ENCODE measurements at places on chromosomes 7 and 10.

DNA sequence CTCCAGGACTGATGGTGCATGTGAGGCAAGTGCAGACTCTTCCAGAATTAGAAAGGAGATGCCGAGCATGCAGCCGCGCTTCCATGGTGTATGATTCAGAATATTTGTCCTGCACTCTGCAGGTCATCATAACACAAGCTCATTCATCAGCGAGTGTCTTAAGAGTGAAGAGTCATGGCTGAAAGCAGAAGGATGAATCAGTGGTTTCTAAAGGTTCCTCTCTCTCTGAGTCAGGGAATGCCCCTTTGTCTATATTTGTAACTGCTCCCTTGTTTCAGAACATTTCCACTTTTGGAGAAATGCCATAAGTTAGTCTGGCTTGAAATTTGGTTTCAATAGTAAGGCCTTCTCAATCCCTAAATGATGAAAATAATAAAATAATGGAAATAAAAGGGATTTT lies 52.3 kb downstream of the HECW1 start:
- DNase-seq, result no peak

GRCh38 chr7:31476073-31476745 lies 37.7 kb upstream of the ITPRID1 start:
- DNase-seq, result no peak

DNA sequence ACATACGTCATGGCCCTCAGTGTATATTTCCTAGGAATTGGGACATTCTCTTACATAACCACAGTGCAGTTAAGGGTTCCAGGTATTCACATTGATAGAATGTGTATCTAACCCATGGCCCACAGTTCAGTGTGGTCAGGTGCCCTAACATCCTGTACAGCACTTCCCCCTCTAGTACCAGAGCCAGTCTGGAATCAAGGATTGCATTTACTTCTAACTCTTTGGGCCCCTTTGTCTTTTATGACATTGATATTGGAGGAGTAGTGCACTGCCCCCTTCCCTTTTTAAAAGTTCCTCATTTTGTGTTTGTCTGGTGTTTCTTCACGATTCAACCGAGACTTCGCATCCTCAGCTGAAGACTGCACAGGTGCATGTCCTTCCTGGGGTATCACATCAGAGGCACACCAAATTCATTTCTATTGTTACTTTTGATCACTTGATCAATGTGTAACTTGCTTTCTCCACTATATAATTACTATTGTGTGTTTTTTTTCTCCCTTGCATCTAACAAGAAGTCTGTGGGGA lies 22.4 kb upstream of the NPFFR1 start:
- DNase-seq, result no peak

DNA sequence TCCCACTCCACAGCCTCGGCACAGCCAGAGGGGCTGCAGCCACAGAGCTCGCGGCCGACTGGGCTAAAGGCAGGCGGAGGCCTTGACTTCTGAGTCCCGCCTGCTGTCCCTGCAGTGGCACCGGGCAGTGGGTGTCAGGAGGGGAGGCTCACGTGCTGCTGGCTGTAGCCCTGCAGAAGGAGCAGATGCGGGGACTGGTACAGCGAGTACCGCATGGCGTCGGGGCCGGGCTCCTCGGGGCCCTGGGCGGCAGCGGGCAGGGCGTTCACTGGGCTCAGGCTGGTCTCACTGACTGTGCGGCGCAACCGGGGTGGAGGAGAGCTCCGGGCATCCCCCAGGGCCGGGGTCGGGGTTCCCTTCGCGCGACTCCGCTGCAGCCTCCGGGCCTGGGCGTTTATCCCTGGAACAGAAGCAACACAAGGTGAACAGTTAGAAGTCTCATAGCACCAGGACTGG lies 25.6 kb downstream of the PAPOLB start:
- no peak for DNase-seq

- no peak for DNase-seq
Measured at GRCh38 chr10:115801992-115802391, 471.0 kb downstream of the GFRA1 start.

DNA sequence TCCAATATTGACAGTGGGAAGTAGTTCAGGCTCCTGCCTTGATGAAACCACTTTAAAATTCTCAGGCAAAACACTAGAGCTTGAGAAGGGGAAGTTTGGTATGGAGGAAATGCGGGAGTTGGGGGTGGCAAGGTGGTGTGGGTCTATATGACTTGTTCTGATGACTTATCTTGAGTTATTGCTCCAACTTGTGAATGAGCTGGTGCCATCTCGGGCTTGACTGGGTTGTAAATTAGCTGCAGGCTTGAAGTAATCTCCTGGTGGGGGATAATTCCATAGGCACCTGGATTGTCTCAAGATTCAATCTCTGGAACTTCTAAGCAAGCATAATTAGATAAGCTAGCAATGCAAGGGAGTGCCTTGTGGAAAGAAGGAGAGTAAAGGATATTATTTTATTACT lies 29.0 kb downstream of the MRPL32 start:
- no peak for DNase-seq

DNA sequence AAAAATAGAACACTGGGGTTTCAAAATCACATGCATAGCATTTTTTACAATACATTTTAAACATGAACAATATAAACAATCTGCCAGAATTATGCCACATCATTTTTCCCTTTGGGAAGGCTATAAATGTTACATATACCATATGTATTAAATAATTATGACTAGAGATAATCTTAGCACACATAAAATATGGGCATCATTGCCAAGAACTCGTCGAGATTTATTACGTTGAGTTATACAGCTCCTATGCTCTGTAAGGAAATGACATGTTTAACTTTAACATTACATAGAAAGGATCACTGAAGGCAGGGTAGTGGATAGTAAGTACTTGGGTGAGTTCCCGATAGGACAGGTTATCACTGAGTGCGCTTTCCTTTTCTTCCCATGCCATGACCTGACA lies 267.8 kb downstream of the PARD3 start:
- no peak for DNase-seq

GRCh38 chr7:22316914-22317313 lies 40.0 kb downstream of the RAPGEF5 start:
- no peak for DNase-seq

- DNase-seq, result no peak
Measured at GRCh38 chr10:71990706-71991269, 26.6 kb downstream of the CHST3 start.

- DNase-seq, result peak; percentile 16
Measured at GRCh38 chr7:2934211-2934731, 90.2 kb upstream of the GNA12 start.

DNA sequence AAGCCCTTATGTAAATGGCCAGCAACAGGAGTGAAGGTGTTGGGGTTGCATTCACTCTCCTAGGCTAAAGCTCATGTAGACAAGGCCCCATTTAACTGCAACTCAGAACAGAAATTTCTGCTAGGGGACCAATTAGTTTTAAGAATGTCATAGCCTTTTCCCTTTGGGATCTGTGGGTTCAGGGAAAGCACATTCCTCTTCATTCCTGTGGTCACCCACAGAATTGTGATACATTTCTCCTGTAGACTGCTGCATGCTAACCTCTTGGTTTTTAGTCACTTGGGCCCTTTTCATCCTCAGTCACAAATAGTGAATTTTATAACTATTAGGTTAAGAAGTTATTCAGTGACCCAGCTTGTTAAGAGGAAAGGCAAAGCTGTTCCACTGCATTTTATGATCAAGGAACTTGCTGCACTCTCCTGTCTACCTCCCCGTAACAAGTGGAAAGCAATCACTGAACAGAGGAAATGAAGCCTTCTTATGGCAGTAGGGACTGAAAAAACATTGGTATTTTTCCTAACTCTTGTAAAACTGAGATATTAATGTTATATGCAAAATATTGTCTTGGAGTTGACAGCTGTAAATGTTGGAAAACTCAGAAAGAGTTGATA lies 124.9 kb downstream of the SND1 start:
- no peak for DNase-seq

- no peak for DNase-seq
Measured at GRCh38 chr7:18552943-18553604, 57.5 kb downstream of the HDAC9 start.

- no peak for DNase-seq
Measured at GRCh38 chr7:47283497-47284131, 298.3 kb downstream of the TNS3 start.

DNA sequence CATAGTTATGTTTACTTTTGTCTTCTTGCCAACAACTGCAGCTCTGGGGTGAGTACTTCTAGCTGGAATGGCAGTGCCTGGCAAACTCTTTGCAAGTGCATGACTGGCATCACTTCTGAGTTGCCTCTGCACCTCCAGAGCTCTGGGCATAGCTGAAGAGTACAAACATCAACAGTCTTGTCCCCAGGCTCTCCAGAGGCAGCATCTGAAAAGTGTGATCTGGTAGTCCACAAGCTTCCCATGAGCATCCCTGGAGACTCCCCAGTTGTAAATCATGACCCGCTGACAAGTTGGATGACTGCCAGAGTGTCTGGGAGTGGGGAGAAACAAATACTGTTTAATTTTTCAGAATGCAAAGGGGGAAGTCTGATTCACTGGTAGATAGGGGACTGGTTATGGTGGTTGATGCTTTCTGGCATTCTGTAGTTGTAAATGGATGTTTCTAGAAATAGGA lies 138.9 kb upstream of the CDK13 start:
- no peak for DNase-seq

DNA sequence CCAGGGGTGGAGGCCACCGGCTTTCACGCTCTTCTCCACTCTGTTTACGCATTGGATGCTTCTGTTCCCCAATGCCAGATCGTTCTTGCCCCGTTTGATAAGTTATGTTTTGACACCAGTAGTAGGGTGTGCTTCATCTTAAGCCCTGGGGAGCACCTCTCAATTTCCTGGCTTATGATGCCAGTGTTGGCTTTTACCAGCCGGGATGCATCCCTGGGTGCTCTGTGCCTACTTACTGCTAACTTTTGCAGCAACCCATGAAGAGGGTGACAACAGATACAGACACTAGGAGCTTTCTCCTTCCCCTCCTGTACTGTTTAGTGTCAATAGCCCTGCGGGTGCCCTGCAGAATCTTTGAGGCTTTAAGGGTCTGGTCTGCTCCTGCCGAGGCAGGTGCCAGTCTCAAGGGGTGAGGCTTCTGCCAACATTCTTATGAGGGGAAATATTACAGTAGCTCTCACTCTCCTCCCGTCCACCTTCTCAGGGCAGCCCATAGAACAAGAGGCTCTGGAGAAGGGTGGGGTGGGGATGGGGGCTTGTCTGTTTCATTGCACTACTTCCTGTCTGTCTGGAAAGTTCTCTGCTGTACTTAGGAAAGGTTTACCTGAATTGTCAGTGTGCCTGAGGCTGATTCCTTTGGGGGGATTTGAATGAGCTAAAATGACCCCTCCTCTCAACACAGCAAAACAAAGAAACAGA lies 23.3 kb downstream of the ADCY1 start:
- no peak for DNase-seq

DNA sequence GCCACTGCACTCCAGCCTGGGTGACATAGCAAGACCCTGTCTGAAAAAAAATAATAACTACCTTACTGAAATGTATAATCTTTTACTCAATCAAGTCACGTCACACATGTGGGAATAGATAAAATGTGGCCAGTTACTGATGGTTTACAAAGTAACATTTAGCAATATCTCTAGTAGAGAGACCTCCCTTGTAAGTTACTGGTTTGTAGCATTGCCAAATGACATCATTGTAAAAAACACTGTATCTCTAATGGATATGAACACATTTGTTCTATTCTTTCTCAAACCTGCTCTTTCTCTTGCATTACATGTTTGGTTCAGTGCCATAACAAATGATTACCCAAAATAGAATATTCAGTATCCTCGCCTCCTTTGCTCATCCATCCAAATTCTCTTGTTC lies 18.8 kb downstream of the TET1 start:
- no peak for DNase-seq

DNA sequence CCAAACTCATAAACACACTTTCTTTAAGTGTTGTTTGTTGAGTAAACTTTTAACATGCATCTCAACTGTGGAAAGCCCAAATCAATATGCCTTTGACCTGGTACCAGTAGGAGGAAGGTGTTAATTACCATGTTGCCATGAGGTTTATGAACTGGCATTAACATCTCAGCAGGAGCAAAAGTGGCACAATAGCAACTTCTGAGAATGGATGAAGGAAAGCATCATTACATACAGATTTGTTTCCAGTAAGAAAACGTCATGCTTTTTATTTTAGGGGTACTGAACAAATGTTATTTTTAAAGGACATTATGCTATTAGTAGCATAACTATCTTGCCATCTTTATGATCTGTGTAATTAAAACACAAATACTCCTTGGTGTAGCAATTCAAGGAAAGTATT lies 51.1 kb downstream of the ARMC3 start:
- no peak for DNase-seq

- no peak for DNase-seq
Measured at GRCh38 chr10:17290226-17290625, 62.2 kb downstream of the VIM start.

DNA sequence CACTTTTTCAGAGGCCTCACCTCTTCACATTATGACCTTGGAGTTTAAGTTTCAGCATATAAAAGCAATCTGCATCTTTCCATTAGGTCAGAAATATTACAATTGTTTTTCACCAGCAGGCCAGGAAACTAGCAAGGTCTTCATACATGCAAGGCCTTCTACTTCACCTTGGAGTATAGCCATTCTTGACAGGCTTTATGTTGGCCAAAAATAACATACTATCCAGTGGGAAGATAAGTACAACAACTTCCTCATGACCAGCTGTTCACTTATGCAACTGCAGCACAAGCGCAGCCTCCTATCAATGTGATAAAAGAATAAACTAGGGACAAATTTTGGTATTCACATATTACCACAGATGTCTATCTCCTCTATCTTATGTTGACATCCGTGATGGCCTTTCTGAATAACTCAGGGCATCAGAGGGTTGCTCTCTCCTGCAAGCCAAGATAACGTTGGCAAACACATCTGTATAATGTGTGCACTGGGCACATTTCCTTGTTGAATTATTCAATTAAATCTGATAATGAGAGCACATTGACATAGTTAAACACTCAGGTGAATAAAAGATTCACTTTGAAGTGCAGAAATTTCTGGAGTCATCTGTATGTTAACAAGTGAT lies 239.8 kb downstream of the FZD1 start:
- DNase-seq, result no peak

DNA sequence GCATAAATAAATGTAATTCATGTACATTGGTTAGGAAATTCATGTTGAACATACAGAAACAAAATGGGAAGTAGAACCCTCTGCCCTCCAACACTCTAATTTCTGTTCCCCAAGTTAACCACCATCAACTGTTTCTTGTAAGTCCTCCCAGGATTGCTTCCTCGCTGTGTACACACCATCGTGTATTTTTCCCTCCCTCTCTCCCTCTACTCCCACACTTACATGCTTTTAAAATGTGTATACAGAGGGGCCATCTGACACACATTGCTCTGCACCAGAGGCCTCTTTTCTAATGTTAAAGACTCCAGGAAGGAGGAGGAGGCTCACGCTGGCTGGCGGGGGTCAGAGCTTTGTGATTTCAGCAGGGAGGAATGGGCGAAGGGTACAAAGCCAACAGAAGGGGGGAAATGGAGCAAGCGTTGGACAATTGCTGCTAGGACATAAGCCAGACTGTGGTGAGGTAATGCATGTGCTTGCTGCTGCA lies 1.9 kb upstream of the EPHA1 start:
- no peak for DNase-seq

GRCh38 chr7:67917437-67917755 lies 920.8 kb downstream of the TYW1 start:
- DNase-seq, result no peak

GRCh38 chr7:94656658-94656924 lies 658 bp upstream of the SGCE start:
- DNase-seq, result no peak

Measured in stimulated activated CD4-positive, alpha-beta T cell treated with anti-CD3 and anti-CD28 coated beads, Interleukin-12 subunit alpha, Interleukin-12 subunit beta, amount 100 ng/mL, for 48 hours (primary cell).